ENCODE measurements at places on chromosomes 2 and 18.

- no peak for DNase-seq
These were observed 10.7 kb upstream of the RNF103 start for GRCh38 chr2:86634352-86634751.

- no peak for DNase-seq
These were observed 98.9 kb downstream of the MYT1L start for GRCh38 chr2:2232167-2232566.

- DNase-seq: no peak
These were observed 140.9 kb downstream of the TWIST2 start for GRCh38 chr2:238988752-238989151.

DNA sequence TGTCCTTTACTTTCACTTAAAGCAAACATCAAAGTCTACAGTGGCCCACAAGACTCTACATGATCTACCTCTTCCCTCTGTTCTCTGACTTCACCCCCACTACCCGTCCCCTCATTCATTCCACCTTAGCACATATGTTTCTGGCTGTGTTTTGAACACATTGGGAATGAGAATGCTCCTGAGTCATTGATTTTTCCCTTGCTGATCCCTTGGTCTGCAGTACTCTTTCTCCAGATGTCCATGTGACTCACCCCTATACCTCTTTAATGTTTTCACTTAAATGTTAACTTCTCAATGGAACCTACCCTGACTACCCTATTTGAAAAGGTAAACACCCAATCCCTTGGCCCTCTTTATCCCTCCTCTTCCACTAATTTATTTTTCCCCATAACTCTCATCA lies 30.7 kb upstream of the FRZB start:
- no peak for DNase-seq

GRCh38 chr2:197869501-197870111 lies 65.2 kb downstream of the PLCL1 start:
- no peak for DNase-seq

GRCh38 chr2:171703574-171704347 lies 16.5 kb downstream of the DYNC1I2 start:
- DNase-seq: no peak

DNA sequence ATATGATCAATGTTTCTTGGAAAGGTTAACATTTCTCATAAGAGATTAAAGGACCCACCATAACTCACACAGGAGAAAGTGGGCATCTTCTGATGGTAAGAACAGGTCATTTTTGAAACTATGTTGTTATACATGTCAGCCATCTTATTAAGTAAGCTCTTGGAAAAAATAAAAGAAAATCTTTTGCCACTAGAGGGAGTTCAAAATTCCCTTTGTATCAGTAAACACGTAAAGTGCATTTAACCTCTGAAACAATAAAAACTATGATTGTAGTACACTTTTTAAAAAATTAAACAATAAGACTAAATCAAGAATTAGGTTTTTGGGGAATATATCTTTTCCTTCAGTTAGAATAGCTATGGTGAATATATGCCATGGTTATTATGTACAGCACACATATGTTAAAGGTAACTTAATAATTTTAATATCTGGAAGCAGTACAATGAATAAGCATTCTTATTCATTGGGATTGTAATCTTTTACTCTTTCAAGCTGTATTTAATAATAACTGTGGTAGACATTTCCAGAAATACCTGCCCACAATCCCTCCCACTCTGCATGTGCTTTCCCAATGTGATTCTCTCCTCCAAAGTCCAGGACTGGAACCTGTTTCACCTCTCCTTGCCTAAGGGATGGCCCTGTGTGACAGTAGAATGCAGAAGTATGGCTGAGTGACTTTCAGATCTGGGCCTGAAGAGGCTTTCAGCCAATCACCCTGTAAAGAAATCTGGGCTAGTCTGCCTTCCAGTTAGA lies 64.2 kb downstream of the RBMS1 start:
- no peak for DNase-seq

DNA sequence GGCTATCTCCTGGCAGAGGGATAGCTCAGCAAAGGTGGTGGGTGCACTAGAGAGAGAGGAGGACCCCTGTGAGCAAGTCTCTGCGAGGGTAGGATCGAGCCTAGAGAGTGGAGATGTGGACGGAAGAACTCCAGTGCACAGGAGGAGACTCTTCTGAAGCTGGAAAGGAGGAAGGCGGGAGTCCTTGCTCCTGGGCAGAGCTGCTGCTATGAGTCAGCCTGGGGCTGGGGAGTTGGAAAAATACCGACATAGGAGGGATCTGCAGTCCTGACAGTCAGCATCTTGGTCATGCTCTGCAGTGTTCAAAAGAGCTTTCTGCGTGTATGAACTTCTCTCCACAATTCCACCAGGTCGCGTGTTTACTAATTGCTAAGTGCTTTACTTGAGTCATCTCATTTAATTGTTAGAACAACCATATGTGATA lies 233.8 kb downstream of the LDLRAD4 start:
- no peak for DNase-seq

DNA sequence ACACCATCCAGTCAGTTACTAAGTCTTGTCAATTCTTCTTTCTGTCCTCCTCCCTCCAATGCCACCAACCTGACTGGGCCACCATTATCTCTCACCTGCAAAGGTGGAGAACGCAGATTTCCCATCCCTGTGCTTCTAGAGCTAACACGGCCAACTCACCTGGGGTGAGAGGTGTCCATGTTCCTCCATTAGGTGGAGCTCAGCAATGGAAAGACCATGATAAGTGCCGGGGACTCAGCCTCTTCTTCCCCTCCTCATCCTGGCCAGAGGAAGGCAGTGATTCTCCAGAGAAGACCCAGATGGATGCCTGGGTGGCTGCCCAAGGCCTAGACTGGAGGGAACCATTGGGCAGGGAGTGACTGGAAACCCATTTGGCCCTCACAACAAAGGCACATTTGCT lies 48.1 kb upstream of the SLC1A4 start:
- DNase-seq: no peak

DNA sequence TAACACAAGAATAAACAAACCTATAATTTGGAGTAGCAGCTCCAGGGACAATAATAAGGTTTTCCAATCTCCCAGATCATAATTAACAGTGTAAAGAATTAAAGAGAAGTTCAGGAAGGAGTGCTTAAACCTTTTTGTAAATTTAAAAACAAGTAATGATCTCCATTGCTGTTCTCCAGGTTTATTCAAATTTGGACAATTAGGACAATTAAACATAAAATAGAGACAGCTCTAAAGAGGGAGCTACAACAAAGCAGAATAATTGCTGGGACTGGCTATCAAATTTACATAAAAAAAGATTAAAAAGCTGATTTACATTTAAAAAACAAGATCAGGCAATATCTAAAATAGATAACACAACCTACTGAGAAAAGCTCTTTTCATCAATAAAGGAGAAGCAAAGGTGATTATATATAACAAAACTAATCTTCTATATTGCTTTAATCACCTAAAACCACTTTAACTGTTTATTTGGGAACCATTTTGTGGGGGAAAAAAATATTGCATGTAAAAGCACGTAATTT lies 80.1 kb upstream of the CREB1 start:
- no peak for DNase-seq

- DNase-seq: no peak
These were observed 177.7 kb upstream of the LRRTM1 start for GRCh38 chr2:80482276-80482675.

DNA sequence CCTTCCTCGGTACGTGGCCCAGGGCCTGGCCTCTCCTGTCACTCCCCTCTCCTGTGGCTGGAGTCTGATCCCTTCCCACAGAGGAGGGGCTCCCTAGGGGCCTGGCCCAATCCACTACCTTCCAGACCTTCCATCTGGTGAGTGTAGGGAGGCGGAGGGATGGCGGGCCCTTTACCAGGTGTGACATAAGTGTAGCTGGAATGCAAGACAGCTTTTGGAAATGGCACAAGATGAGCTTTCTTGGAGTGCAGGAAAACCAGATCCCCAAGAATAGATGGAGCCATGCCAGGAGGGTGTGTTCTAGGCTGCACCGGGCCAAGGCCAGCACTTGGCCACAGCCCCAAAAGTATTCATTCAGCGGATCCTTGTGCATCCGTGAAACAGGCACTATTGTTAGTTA lies 30.1 kb downstream of the IGFBP5 start:
- DNase-seq: no peak

DNA sequence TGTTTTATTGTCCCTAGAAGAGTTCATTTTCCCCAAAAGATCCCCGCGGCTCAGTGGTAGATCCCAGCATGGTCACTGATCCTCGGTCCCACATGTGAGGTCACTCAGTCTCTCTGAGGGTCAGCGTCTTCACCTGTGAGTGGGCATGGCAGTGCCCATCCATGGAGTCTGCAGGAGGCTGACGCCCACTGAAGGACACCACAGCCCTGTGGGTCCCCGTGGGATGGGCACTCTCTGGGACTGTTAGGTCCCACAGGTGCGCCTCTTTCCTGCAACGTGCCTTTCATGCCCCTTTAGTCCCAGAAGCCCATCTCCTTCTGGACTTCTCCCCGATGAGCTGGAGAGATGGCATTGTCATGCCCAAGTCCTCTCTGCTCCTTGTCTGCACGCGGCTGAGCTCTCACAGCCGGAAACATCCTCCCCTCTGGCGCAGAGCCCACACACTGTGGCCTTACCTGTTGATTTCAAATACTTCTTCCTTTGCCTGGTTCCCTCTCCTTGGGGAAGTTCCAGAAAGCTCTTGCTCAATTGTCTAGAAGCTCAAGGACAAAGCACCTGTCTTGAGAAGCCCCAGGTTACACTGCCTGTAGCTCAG lies 75.9 kb downstream of the PTGR3 start:
- no peak for DNase-seq

- no peak for DNase-seq
These were observed 45.3 kb downstream of the SPATS2L start for GRCh38 chr2:200351815-200352214.

GRCh38 chr2:19021100-19021476 lies 337.3 kb downstream of the OSR1 start:
- DNase-seq: no peak

GRCh38 chr2:191797942-191798876 lies 48.7 kb downstream of the CAVIN2 start:
- no peak for DNase-seq

DNA sequence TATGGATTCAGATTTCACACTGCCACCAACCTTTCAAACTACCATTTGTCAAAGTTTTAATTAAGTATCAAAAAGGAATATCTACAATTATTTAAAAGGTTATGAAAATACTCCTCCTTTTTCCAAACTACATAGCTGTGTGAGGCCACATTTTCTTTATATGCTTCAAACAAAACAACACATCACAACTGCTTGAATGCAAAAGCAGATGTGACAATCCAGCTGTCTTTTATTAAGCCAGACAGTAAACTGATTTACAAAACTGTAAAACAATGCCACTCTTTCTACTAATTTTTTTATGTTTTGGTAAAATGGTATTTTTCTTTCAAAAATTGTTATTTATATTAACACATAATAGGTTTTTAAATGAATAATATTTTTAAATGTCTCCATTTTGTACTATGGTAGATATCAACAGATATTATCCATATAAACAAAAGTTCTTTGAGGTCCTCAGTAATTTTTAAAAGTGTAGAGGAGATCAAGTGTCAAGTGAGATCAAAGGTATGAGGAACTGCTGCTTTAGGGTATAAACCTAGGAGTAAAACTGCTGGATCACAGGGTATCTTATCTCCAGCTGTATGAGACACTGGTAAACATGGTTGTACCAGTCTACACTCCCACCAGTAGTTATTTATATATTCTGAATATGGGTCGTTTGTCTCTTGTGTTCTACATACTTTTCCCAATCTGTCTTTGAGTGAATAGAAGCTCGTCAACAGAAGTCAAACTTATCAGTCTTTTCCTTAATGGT lies 68.8 kb upstream of the SERTAD2 start:
- DNase-seq: no peak

DNA sequence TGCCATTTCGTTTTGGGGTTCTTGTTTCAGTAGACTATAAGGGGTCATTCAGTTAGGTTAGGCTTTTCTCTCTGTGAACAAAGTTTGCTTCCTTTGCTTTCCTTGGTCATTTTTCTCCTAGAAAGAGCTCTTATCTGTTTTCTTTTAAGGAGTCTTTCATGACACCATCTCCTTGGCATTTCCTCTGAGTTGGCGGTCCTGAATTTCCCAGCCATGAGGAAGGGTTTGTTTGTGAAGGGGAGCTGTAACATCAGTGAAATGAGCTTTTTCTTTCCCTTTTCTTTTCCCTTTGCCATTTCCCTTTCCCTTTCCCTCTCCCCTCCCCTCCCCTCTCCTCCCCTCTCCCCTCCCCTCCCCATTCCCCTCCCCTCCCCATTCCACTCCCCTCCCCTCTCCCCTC lies 61.7 kb downstream of the MAP4K4 start:
- no peak for DNase-seq

- DNase-seq: no peak
These were observed 87.1 kb upstream of the ZNF397 start for GRCh38 chr18:35153609-35154272.

GRCh38 chr2:115774361-115774760 lies 1331.9 kb downstream of the DPP10 start:
- no peak for DNase-seq

- DNase-seq: no peak
These were observed 243.8 kb downstream of the TSN start for GRCh38 chr2:121999264-121999663.

- DNase-seq: no peak
These were observed 380.5 kb upstream of the SPRED2 start for GRCh38 chr2:65812887-65813286.

DNA sequence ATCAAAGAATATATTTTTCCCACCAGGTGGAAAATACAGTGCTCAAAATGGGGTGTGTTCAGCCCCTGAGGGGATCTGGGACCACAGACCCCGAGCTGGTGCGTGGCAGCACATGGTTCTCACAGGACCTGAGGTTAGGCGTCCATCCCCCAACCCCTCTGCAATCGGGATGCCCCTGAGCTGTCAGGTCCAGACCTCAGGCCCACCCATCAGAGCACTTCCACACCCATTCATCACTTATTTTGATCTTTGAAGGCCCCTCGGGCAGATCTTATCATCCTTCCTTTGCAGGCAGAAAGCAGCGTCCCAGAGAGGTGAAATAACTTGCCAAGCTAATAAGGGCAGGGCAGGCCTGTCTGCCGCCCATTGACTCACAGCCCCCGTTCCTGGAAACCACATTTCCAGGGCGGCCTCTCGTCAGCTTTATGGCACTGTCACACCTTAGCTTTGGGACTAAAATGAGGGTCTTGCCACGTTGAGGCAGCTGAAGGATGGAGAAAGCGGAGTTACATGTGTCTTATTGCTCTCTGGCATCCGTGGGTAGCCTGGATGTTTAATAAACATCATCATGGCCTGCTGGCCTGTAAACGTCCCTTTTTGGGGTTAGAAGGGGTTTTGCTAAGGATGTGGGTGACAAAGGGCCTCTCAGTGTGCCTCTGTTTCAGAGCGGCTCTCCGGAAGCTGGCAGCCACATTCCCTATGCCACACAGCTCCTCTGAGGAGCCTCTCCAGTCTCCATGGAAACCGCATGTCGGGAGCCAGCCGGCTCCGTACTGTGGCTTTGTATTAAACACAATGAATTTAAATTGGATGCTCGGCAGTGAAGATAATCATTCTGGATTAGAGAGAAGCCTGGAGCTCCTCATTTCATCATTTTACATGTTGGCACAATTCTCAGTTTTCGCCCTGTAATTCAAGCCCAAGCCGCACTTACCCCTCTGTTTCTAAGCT lies 58.3 kb upstream of the MAPRE3 start:
- DNase-seq: no peak

- DNase-seq: no peak
These were observed 299.4 kb downstream of the ZNF521 start for GRCh38 chr18:25052511-25052921.

GRCh38 chr2:2561346-2562095 lies 230.4 kb upstream of the MYT1L start:
- no peak for DNase-seq

GRCh38 chr18:55219059-55219458 lies 259.8 kb upstream of the CCDC68 start:
- DNase-seq: no peak
